Mesendoderm (in vitro differentiated cells): ENCODE measurements at places on chromosomes 5 and 9.

DNA sequence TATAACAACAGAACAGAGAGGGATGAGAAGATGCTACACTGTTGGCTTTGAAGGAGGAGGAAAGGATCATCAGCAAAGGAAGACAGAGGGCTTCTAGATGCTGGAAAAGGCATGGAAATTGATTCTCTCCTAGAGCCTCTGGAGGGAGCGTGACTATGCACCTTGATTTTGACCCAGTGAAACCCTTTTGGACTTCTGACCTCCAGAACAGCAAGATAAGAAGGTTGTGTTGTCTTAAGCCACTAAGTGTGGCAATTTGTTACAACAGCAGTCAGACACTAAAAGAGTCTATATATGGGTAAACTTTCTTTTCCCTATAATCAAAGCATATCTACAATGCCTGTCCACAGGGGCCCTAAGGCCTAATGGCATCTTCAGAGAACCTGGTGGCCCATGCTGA lies 56.1 kb upstream of the MVB12B start:
- DNase-seq, result no peak

- no peak for DNase-seq
These were observed 420.1 kb upstream of the MEF2C start for GRCh38 chr5:89303033-89303480.

DNA sequence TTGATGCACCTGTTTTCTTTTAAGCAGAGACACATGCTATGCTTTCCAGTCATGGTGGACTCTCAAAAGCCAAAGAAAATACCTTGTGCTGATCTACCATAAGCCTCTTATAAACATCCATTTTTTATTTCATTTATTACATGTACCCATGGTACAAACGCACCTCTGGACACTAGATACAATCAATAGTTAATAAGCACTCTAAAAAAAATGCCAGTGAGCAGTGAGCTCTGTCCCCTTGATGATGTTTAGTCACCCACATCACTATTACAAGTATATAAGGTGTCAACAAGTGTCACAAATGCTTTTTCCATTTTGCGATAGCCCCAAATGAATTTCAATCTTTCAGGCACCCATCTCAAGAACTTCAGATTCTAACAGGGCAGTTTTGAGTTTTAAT lies 5.9 kb downstream of the KLF4 start:
- no peak for DNase-seq

DNA sequence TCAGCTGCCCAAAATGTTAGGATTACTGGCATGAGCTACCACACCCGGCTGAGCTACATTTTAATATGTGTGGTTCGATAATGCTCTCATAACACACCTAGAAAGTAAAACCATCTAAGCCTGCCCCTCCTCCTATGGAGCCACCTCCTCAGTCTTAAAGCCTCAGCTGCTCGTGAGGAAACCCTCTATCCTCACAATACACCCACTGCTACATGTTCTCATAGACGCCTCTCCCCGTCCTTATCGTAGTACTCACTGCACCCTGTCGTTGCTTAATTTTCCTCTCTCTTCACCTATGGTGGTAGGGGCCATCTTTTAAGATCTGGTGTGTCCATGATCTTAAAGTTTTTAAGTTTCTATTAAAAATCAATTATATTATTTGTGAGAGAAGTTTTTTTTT lies 72.9 kb downstream of the RCL1 start:
- no peak for DNase-seq

- no peak for DNase-seq
These were observed 3.9 kb downstream of the PPP3R2 start for GRCh38 chr9:101590901-101591300.

DNA sequence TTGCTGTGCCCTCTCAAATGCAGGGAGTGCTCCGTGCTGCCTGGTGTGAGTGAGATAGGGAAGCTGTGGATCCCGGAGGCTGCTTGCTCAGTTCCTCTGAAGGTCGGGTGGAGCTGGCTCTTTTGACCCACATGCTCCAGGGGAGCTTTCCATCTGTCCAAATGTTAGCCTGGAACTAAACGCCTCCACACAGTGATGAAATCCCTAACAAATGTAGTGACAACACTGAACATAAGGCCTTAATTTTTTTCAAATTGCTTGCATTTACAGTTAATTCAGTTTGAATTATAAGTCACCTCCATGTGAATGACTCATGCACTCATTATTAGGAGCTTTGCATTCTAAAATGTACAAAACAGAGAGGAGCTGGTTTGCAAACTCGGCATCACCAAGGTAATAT lies 27.0 kb downstream of the PRDM6 start:
- DNase-seq, result no peak
